Activated naive CD8-positive, alpha-beta T cell treated with anti-CD3 and anti-CD28 coated beads, Interleukin-2, amount 50 U/mL, for 24 hours (primary cell): ENCODE measurements at places on chromosomes 7 and 10.
A peak's percentile ranks its signal among the peaks of the same experiment; 100 is the strongest.

DNA sequence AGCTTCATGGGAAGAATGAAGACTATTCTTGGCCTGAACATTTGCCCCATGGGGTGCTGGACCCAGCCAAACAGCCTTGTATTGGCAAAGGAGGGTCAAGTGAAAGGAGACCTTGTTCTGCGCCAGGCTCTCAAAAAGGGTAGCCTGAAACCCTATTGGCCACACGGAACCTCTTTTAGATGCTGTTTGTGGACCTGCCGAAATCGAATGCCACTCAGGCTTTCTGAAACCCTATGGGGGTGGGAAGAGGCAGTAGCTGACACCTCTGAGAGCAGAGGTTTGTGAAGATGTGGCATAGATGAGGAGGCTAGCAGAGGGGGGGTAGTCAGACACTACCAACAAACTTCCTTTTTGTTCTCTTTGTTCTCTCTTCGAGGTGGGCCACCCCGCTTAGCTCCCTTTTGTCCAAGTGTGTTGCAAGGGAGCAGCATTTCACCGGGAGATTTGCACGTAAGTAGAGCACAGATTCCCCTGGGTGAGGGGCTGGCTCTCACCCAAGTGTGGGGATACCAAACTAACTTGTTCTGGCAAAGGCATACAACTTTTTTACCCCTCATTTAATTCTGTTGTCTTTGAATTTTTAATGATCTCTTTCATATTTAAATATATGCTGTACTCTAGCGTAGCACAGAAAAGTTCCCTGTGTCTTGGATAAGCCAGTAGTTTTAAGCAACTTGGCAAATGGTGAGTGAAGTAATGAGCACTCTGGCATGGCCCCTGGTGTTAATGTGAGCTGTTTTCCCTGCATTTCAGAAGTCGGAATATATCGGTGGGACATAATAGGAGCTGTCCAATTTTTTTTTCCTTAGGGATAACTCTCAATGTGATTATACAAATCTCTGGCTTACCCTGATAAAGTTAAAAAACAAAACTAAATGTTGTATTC lies 107.7 kb downstream of the SEPTIN7 start:
- DNase-seq: no peak

- DNase-seq: no peak
These were observed 393.5 kb downstream of the GFRA1 start for GRCh38 chr10:115879372-115880089.

GRCh38 chr10:90450797-90451196 lies 407.0 kb downstream of the HTR7 start:
- no peak for DNase-seq

DNA sequence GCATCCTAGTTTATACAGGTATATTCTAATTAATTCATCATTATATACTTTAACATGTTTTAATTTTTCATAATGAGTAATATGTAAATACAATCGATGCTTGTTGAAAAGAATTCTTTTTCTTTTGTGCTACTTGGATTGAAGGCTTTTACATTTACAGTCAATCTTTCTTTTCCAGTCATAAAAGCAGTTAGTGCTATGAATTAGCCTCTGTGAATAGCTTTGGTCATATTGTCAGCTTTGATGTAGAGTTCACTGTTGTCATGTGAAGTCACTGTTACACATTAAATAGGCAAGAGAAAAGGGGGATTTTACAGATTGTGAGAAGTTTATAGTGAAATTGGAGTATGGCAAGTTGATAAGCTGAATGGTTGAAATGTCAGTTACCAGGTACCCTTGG lies 103.3 kb upstream of the FAM133B start:
- DNase-seq: no peak

DNA sequence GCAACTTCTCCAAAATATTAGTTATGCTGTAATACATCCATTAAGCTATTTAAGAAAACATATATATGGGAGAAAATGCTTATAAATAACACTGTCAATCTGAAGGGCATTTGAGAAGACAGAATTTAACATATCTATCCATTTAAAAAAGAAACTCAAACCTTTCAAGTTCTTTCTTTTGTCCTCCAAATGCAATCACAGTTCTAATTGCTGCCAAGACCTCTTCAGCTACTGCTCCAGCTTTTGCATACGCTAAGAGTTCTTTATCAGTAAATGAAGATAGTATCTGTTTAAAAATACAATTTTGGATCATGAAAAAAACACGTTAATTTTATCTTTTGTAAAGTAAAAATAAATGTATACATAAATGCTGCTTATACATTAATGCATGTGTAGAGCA lies 39.6 kb downstream of the ABCB1 start:
- no peak for DNase-seq

DNA sequence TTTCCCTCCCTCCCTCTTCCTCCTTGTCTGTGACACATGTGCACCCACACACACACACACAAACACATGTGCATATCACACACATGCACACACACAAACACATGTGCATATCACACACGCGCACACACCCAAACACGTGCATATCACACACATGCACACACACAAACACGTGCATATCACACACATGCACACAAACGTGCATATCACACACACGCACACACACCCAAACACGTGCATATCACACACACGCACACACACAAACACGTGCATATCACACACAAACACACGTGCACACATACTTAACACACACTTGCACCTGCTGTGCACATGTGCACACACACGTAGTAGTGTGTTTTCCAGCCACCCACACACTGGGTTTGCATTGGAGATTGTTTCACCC lies 29.4 kb upstream of the KNDC1 start:
- no peak for DNase-seq

GRCh38 chr7:67552738-67553137 lies 556.1 kb downstream of the TYW1 start:
- no peak for DNase-seq

DNA sequence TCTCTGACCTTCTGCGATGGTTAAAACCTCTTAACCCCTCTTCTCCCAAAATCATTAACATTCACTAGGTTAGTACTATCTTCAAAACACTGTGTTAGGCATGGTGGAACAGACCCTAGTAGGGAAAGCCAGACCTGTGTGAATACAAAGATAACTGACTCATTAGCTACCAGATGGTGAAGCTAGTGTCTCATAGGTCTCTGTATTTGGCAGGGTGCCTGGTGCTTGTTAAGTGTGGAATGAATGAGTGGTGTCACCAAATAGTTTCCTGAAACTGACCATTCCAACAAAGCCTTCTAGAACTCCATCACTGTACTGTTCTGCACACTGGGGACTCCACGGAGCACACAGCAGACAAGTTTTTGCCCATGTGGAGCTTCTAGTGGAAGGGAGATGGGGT lies 27.7 kb upstream of the TM9SF3 start:
- no peak for DNase-seq

GRCh38 chr10:123966896-123967231 lies 75.3 kb upstream of the CPXM2 start:
- no peak for DNase-seq

- DNase-seq: no peak
These were observed 95.4 kb downstream of the RAB18 start for GRCh38 chr10:27599546-27599945.

- no peak for DNase-seq
These were observed 386.7 kb downstream of the PHTF2 start for GRCh38 chr7:78185149-78185745.

- DNase-seq: no peak
These were observed 8.6 kb downstream of the CRYGN start for GRCh38 chr7:151431281-151431767.

DNA sequence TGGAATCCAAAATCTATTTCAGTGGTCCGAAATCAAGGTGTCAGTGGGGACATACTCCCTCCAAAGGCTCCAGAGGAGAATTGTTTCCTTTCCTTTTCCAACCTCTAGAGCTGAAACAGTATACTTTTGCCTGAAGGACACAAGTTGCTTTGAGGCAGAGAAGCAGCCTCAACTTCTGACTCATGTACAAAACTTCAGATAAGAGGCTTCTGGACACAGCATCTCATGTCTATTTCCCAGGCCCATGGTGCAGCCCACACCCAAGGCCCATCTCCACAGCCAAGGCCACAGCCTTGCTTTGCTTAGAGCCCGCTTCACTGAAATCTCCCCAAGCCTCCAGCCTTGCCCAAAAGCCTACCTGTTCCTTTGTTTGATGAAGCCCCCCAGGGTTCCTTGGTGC lies 68.9 kb downstream of the ZNF467 start:
- no peak for DNase-seq

DNA sequence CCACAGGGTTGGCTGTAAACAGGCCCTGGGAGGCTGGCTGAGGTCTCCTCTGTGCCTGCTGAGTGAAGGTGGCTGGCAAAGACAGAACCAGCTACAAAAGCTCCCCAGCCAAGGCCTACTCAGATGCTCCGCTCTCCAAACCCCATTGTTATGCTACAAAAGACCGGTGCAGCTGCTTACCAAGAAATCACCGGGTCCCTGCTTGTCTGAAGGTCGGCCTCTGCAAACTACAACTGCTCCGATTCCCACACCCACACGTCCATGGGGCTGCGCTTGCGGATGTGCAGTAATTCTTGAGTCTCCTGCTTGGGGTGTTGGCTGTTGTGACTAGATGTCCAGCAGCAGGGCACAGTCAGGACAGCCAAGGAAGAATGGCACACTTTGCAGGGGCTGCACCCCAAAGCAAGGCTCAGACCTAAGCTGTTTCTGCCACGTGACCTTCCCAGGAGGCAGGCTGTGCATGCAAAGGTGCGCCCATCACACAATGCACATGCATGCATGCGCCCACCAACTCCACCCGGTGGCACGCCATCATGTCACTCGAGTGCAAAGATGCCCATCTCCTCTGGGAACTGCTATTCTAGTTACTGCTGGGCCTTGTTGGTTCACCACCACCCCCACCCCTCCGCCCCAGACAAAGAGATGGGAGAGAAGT lies 97.8 kb downstream of the OAT start:
- DNase-seq: no peak

DNA sequence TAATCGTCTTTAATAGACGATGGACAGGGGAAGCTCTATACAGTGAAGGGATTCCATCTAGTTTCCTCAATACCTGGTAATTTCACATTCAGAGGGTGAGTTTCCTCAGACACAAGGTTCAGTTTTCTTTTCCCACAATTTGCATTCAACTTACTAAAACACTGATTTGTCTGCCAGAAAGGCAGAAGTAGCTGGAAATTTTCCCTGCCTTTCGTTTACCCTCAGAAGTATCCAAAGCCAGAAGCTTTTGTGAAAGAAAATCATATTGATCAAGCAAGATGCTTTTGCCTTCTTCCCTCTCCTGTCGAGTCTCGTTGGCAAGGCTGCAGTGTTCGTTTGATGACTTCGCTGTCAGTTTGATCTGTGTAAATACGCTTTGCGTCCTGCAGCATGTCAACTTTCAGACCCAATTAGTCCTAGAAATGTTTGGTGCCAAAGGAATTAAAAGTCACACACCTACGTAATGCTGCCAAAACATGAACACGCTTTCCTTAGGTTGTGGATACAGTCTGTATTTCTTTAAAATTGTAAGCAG lies 631.9 kb upstream of the FOXK1 start:
- no peak for DNase-seq

DNA sequence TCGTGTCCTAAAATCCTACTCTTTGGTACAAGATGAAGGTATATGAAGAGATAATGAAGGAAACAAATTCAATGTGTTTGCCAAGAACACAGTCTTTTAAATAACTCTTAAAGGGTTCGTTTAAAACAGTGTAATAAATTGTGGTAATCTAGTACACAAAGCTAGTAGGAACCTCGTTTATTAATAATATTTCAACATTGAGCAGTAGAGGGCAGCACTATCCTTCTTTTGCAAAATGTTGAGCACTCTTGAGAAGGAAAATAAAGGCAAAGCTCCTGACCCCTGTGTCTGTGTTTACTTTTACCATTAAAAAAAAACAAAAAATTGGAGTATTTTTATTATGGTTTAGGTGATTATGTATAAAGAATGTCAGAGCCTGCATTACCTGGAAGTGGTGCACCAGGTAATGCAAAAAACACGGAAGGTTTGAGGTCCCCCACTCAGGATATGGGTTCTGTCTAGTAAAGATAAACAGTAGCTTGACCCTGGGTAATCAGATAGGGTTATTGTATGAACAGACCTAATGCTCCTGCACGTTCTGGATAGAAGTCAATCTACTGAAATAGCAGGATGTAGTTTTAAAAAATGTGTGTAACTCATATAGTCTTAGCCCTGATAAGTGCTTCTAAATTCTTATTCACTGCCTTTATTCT lies 5.7 kb upstream of the GOT1 start:
- no peak for DNase-seq

DNA sequence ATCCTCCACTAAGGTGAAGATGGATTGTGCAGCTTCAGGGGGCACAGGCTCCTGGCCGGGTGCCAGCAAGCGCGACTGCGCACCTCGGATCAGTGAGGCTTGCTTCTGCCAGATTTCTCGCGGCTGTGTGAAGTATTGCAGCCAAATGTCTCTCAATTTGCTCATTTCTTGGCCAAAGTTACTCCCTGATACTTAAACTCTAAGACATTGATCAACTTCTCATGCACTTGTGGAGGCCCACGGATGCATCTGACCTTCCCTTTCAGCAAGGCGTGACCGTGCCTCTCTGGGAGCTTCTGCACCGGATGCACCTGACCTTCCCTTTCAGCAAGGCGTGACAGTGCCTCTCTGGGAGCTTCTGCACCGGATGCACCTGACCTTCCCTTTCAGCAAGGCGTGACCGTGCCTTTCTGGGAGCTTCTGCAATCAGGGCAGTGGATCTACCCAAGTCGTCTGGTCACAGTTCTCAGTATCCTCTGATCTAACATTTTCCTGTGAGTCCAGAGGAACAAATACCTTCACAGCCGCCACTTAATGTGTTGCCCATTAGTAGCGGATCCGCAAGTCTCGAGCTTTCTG lies 248.3 kb downstream of the ADARB2 start:
- DNase-seq: peak; percentile 8

GRCh38 chr7:84123965-84124547 lies 70.5 kb downstream of the SEMA3A start:
- DNase-seq: no peak

DNA sequence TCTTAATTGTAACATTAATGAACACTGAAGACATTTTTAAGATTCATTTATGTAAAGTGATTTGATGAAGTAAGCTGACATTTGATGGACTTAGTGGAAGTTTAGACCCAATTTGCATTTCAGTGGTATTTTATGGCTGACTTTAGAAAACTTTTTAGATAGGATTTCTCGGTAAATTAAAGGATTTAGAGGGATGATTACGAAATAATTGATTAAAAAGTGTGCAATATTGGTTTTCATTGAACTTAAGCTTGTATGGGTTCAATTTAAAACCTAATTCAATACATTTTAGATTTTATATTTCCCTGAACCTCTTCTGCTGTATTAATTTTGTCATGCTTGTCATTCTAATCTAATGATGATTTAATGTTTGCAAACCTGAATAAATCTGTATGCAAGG lies 135.1 kb downstream of the SDK1 start:
- DNase-seq: no peak

DNA sequence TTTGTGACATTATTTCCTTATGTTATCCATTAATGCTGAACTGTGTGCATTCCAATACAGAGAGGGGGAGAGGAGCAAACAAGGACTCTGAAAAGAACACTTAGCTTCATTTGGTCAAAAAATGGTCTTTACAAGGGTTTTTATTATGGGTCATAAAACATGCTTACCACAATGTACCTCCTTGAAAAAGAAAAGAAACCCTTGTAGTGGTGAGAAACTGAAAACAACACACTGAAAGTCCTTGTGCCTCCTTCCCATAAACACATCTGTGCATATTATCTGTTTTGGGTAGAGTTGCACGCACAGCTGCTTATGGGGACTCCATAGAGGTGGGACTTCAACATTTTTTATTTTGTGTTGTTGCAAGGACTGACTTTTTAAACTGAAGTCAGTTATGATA lies 98.7 kb downstream of the CDK6 start:
- no peak for DNase-seq
